ENCODE measurements at places on chromosomes 1 and 21.

- DNase-seq, result no peak
These were observed 4.9 kb upstream of the MACF1 start for GRCh38 chr1:39199593-39199992.

DNA sequence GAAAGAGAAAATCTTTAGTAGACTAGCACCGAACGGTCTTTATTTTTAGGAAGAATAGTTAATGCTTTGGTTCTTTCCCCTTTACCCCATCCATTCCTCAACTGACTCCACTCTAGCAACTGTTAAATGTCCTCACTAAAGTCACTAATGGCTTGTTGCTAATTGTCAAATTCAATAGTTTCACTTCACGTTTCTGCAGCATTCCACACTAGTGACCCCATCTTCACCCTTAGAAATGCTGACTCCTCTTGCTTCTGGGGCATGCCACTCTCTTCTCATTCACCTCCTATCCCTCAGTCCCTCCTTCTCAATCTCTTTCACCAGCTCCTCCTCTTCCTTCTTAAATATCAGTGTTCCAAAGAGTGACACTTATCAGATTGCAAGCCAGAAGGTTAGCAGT is 19.4 kb upstream of the CADM3 start:
- DNase-seq, result no peak

GRCh38 chr1:32954168-32954567 is 10.4 kb downstream of the RNF19B start:
- DNase-seq, result no peak

- DNase-seq, result no peak
These were observed 91.1 kb downstream of the STUM start for GRCh38 chr1:226639631-226640061.

DNA sequence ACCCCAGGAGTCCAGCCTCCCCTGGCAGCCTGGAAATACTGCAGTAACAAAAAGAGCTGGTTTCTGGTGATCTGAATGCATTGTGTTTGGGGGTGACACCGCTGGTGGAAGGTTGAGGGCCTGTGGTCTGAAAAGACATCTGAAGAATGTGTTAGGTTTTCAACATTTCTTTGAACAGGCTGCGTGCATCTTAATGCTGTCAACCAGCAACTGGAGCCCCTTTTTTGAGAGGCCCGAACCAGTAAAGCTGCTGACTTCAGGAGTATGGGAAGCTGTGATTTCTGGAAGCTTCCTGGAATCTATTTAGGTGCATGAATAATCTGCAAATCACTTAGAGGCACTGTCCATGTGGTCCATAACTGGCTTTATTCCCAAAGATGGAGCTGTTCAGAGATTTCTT is 17.0 kb downstream of the ATP5PO start:
- peak; percentile 86 for DNase-seq

DNA sequence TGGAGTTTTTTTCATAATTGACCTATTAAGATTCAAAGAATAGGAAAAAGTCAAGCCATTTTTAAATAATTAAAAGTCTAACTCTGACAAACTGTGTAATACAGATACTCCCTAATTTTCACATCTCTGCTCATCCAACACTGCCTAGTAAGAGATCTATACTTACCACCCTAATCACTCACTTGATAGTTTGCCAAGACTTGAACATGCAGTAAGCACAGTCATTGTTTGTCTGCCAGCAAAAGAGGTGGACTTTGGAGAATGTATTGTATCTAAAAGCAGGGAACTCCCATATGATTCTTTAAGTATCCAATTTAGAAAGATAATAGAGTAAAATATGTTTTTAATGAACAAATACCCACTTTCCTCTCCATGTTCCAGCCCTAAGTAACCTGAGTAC is 15.5 kb downstream of the TMEM59 start:
- DNase-seq, result peak; percentile 61

- peak; percentile 25 for DNase-seq
These were observed 1.2 kb downstream of the LBR start for GRCh38 chr1:225426395-225427234.

GRCh38 chr1:169681140-169681539 is 30.3 kb downstream of the SELL start:
- no peak for DNase-seq

- DNase-seq, result peak; percentile 32
These were observed 218.2 kb upstream of the ADGRL2 start for GRCh38 chr1:81582467-81582986.

DNA sequence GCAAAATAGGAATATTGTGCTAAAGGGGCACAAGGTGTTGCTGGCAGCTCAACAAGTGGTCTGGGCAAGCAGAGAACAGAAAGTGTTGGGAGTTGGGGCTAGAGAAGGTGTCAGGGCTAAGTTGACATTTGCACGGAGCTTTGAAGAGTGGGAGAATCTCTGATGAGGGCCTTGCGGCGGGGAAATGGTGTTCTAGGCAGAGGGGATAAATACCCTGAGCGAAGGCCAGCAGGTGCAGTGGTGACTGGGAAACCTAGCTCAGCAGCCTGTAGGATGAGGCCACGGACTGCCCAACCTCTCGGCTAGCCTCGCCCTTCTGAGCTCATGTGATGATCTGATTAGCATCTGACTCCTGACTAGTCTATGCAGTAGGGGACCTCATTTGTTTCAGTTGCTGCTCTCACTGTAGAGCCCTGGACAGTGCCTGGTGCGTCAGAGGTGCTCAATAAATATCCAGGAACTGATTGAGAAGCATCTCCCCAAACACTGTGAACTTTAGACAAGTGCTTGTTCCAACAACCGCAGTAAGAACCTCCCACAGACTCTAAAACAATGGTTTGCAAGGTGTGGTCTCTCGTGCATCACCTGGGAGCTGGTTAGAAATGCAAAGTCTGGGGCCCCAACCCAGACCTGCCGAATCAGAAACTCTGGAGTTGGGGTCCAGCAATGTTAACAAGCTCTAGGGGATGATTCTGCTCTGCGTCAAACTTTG is 1.0 kb upstream of the FOXO6 start:
- DNase-seq, result no peak

DNA sequence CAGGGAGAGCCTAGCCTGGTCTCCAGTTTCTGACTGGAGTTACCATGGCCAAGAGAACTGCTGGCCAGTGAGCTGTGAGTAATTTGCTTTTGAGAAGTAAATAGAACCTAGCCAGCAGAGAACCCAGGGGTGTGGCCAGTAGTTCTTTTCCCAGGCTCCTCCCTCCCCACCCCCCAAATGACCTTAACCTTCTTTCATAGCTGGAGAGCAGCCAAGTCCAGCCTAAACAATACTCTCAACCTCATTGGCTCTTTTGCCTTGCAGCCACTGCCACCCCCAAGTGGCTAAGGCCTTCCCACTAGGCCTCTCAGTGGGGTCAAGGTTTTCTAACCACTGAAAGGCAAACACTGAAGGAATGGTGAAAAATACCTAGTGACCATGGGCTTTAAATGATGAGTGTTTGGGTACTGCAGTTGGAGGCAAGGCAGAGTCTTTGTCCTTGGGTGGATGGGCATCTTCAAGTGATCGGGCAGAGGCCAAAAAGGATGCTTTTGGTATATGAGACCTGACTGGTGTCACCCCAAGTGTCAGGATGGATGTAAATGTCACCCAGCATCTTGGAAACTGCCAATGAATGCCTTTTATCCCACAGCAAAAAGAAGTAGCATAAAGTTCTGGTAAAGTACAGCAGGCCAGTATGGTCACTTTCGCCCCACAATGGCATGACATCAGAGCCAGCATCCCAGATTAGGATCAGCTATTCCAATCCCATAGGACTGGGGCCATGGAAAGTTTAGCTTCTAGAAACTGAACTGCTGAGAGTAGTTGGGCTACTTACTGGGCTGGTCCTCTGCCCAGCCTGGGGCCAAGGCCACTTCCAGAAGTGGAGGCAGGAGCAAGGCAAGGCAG is 3.5 kb upstream of the PIGV start:
- DNase-seq, result peak; percentile 98

DNA sequence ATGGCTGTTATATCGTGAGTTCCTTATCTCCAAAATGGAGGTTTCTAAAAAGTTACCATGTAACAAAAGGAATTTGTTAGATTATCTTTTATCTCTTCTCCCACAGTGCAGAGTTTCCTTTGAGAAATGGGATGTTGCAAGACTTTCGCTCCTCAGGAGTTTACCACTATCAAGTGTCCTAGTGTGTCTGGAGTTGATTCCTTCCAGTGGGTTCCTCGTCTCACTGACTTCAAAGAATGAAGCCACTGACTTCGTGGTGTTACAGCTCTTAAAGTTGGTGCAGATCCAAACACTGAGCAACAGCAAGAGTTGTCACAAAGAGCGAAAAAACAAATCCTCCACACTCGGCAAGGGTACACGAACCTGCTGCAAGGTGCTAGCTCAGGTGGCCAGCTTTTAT is 37.0 kb downstream of the SPAG17 start:
- DNase-seq, result peak; percentile 63
